HCEC 1CT (cell line): ENCODE measurements at places on chromosomes 4 and X.

DNA sequence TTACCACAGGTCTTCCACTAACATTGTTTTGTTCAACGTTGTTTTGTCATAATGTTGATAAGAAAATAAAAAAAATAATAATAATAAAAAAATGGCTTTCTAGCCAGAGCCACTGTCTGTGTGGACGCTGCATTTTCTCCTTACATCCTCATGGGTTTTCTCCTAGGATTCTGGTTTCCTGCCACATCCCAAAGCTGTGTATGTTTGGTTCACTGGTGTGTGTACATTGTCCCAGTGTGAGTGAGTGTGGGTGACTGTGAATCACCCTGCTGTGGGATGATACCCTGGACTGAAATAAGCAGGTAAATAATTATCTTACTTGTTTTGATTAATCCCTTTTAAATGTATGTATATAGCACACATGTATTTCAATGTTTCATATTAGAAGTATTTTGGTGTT lies 2154.4 kb upstream of the AGA start:
- no peak for DNase-seq

GRCh38 chr4:31545330-31545729 lies 825.2 kb downstream of the PCDH7 start:
- no peak for DNase-seq

DNA sequence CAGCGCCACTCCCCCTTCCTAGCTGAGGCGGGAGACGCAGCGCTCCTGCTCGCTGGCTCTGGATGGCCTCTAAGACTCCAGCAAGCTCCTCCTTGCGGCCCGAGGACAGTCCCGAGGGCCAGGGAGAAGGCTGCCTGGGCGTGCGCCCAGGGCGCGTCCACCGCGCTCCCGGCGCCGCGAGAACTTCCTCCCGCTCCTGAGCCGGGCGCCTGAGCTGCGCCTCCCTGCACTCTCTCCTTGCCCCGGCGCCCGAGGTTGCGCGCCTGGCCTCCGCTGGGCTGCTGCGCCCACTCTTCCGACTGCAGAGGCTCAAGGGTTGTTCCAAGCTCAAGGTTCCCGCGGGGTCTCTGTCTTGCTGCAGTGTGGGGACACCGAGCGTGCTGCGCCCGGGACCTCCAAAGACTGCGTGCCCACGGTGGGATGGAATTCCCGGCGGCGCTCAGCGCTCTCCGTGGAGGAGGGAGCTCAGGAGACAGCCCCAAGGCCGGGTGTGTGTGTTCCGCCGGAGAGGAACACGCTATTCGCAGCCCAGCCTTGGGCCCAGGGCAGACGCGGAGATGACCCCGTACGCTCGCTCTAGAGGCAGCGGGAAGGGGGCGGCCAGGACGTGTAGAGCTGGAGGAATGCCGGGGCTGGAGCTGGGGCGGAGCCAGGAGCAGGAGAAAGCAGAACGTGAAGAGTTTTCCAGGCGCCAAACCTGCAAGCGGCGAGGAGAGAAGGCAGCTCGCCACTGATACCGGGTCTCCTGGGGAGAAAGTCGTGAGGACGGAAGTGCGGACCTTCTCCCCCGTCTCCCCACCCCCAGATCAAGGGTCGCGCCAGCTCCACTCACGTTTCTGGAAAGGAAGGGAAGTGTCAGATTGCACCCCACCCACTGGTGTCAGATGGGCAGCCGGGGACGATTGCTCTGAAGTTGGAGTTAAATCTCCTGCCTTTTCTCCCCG lies at the start of gene ARHGAP6:
Gene ARHGAP6 (minus strand): TSS at position 753 of the 944 bp plus-strand sequence. CDS start 1,092 bp downstream, outside the sequence.
- DNase-seq = peak; percentile 47

DNA sequence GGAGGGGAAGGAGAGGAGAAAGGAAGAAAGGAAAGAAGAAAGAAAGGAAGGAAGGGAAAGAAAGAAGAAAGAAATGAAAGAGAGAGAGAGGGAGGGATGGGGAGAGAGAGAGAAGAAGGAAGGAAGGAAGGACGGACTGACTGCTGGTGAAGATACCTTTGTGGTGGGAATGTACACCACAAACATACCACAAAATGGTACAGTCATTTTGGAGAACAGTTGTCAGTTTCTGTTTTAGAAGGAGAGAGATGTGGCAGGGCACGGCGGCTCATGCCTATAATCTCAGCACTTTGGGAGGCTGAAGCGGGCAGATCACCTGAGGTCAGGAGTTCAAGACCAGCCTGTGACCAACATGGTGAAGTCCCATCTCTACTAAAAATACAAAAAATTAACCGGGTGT lies 40.0 kb upstream of the SHISA3 start:
- DNase-seq = no peak

DNA sequence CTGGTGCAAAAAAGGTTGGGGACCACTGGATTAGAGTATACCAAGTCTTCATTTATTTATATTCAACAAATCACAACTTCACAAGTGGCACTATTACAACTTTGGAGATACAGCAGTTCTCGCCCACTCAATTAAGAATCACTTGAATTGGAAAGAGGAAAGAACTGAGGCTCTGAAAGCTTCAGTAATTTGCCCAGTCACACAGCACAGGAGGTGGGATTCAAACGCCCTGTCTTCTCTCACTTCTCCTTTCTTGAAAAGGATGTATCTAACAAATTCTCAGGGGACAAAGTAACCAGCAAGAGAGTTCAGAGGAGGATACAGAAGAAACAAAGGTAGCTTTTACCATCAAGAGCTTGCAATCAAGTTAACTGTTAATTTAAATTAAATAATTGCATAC lies 12.4 kb downstream of the SMIM14 start:
- no peak for DNase-seq

GRCh38 chr4:183347566-183347965 lies 25.3 kb upstream of the CLDN24 start:
- peak; percentile 4 for DNase-seq
